ENCODE measurements at places on chromosomes 1 and 21. TPM values are rescaled to one million over a fixed set of nuclear protein-coding genes. Genes with fewer than 3 reads are reported as not detected.

Gene AMY1B
- total RNA-seq: not detected

Gene C1orf226
- 28.2 TPM for total RNA-seq

Gene RGS8
- not detected for total RNA-seq

Gene NTNG1
- 3.2 TPM for total RNA-seq

Gene HENMT1
- total RNA-seq: 10.5 TPM

Gene TNFAIP8L2
- 1.6 TPM for total RNA-seq

Gene HSD3B2
- total RNA-seq: not detected

Gene OR6K3
- not detected for total RNA-seq

Gene SPRR2F
- total RNA-seq: not detected

Gene KIRREL1
- total RNA-seq: 66.8 TPM

Gene TMIGD3
- total RNA-seq: 1.1 TPM

Gene HES3
- total RNA-seq: not detected

Gene ZBTB18
- 21.7 TPM for total RNA-seq

Gene F3
- 1.4 TPM for total RNA-seq

Gene CACNA1S
- total RNA-seq: 0.08 TPM

Gene SMPDL3B
- 3.3 TPM for total RNA-seq

Gene CCDC30
- total RNA-seq: 3.4 TPM

Gene SPATA45
- 0.82 TPM for total RNA-seq

Gene IGFN1
- not detected for total RNA-seq

Gene DEGS1
- total RNA-seq: 88.1 TPM

Gene OLFML2B
- 0.85 TPM for total RNA-seq

Gene TAL1
- 199 TPM for total RNA-seq

Gene C1orf53
- 2.4 TPM for total RNA-seq

Gene IGSF9
- total RNA-seq: 2.2 TPM

Gene VSIG8
- not detected for total RNA-seq

Gene FCRL6
- not detected for total RNA-seq

Gene HUNK
- 19.3 TPM for total RNA-seq

Gene CXADR
- 19.4 TPM for total RNA-seq

Gene TEKT2
- 0.80 TPM for total RNA-seq

Gene HCN3
- 7.3 TPM for total RNA-seq

Gene PDE9A
- total RNA-seq: 20.7 TPM

Gene DTL
- total RNA-seq: 11.6 TPM

Gene HSD3B1
- not detected for total RNA-seq

Gene LCE3D
- total RNA-seq: not detected

Gene KRTAP12-2
- total RNA-seq: not detected

Gene KCNE2
- not detected for total RNA-seq

Gene MED8
- 19.5 TPM for total RNA-seq

Gene ZC3H12A
- total RNA-seq: 5.4 TPM

Gene CELA3A
- total RNA-seq: not detected

Gene GPR157
- 2.8 TPM for total RNA-seq

Gene LMOD1
- total RNA-seq: not detected

Gene AMY1C
- not detected for total RNA-seq

Gene SERINC2
- 23.6 TPM for total RNA-seq

Gene IRF6
- total RNA-seq: 21.3 TPM
